ENCODE measurements at places on chromosomes 12 and 14.
A peak's percentile ranks its signal among the peaks of the same experiment; 100 is the strongest.

GRCh38 chr12:109709401-109709991 is 4.1 kb upstream of the FAM222A start:
- no peak for DNase-seq

DNA sequence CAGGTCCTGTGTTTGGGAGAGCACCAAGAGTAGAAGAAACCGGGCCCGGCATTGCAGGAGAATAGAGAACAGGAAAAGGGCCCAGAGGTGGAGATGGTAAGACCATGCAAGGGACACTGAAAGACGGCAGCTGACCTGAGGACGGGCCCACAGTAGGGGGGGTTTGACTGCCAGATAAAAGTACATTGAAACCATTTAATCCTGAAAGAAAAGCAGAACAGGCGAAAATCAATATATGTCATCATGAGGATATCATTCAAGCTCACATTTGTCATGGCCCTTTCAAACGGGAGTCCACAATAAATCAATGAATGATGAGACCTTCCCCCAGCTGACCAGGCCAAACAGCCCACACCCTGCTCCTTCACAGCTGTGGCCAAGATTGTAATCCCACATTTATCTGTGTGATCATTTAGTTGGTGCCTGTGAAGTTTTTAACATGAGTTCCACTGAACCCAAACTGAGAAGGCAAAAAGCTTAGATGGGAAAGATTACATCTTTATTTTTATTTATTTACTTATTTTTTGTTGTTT is 39.5 kb downstream of the E2F7 start:
- DNase-seq: no peak

DNA sequence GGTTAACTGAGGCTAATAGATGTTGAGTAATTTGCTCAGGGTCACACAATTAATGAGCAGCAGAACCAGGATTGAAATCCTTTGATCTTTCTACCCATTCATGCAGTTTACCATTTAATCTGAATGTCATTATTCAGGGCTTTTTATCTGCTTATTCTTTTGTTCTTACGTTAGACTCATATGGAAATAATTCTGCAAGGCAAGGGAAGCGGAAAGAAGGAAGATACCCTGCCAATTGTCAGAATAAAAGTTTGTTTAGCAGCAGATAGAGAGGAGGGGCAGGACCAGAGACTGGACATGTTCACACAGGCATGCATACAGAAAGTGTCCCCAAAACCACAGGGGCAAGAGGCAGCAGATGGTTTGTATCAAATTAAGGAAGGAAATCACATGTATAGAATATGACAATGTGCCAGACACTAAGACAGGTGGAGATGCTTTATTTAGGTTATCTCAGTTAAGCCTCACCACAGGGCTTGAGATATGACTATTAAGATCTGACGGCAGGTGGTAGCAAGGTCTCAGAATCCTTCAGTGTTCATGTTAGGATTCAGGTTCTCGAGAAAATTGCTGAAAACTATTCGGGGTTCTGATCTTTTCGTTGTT is 29.8 kb downstream of the BRMS1L start:
- DNase-seq: no peak

GRCh38 chr12:16492240-16492639 is 113.7 kb downstream of the LMO3 start:
- DNase-seq: no peak

- DNase-seq: peak; percentile 1
These were observed 4.1 kb downstream of the CD163L1 start for GRCh38 chr12:7439579-7440505.

DNA sequence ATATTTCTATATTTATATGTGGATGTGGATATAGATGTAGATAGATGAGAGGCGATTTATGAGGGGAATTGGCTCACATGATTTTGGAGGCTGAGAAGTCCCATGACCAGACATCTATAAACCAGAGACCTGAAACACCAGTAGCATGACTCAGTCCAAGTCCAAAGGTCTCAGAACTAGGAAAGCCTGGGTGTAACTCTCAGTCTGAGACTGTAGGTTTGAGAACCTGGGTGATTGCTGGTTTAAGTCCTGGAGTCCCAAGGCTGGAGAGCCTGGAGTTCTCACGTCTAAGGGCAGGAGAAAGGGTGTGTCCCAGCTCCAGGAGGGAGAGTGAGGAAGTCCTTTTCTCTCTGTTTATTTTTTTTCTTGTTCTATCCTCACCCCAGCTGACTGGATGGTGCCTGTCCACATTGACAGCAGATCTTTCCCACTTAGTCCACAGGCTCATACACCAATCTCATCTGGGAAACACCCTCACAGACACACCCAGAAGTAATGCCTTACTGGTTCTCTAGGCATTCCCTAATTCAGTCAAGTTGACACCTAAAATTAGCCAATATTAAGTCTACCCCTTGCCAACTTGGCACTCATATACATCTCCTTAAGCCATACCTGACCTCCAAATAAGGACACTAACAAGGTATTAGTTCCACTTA is 45.4 kb downstream of the EMP1 start:
- no peak for DNase-seq

Data from activated CD4-positive, alpha-beta T cell treated with anti-CD3 and anti-CD28 coated beads, Interleukin-2, amount 50 U/mL, for 4 hours (primary cell).